Stimulated activated CD4-positive, alpha-beta T cell treated with anti-CD3 and anti-CD28 coated beads, Interleukin-4, amount 100 ng/mL, for 1 hour (primary cell): ENCODE measurements at places on chromosomes 1 and 21.

DNA sequence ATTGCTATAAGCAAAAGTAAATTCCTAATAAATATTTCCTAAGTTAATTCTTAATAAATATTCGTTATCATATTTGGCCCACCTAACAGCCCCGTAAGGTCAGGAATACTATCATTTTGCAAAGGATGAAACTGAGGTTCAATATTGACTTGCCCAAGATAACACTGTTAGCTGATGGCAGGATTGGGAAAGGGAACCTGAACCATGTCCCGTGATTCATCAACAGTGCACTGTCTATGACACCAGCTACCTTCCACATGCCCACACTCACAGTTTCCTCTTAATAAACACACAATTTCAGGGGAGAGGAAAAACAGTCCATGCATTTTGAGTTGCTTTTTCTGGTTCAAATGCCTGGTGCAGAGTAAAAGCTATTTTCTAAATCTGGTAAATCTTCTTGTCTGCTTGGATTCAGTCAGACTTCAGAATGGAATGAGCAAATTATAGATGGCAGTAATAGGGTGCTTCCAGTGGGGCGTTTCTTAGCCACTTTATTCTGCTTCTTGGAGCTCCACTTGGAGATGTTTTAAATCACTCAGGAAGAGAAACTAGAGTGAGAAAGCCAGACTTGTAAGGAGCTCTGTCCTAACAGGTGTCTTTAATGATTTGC is 354.6 kb downstream of the PDE4B start:
- DNase-seq, result no peak

DNA sequence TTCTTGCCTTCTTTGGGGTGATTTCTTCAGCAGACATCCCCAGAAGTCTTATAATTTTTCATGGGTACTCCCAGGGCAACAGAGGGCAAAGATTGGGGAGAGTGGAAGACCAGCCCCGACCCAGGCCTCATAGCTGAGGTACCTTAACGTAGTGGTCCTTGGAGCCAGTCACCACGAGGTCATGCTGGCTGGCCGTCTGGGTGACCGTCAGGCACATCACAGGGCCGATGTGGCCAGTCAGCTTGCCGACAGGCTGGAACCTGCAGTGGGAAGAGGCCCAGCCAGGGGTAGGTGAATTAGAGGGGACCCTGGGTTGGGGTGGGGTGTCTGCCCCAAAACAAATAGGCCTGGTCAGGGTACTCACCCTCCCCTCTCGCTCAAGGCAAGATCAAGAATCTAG is 46.9 kb downstream of the KIF21B start:
- DNase-seq, result no peak

- DNase-seq, result peak; percentile 62
Observed at GRCh38 chr1:244450597-244451538, 841 bp downstream of the ADSS2 start.

DNA sequence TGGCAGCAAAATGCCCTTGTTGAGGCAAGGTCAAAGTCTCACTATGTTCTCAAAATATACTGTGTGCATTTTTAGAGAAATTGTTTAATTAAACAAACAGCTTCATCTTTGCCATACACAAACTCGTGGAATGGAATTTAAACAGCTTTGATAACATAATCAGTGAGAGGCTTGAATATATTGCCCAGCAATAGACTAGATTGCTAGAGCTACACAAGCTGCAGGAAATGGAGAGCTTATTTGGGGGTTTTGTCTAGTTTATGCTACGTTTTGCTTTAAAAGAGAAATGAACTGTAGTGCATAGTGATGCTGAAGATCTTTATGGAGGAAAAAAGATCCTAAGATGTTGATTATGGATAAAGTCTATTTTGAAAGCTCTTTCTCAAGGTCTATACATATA is 166.8 kb upstream of the HMCN1 start:
- no peak for DNase-seq

DNA sequence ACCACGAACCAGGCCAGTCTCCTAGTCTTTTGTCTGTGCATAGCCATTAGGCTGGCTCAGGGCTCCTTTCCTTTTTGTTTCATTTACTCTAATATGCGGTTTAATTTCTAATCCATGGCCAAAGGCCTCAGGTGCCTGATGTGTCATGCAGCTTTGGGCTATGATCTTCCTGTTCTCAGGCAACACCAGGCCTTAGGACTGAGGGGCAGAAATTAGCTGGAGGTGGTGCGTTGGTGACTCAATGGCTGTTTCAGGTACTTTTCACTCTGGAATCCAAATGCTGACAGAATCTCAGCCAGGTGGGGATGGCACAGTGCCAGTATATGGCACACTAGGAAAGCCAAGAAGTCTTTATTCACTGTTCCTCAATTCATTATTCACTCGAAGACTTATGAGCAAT is 105.3 kb downstream of the CACNA1E start:
- no peak for DNase-seq

DNA sequence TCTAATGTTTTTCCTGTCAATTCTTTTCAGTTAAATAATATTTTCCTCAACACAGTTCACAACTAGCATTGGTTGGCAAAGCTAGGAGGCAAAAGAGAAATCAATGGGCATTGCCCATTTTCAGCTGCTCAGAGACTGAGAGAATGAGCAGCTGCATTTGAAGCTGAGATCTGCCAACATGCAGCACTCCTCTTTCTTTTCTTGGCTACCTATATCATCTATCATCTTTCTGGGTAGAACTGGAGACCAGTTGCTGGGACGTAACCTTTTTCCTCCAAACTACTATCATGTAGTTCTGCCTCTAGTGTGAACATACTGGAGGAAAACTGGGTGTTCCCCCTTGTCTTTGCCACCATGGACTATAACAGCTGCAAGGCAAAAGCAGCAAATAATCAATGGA is 22.9 kb downstream of the CHODL start:
- DNase-seq, result no peak

DNA sequence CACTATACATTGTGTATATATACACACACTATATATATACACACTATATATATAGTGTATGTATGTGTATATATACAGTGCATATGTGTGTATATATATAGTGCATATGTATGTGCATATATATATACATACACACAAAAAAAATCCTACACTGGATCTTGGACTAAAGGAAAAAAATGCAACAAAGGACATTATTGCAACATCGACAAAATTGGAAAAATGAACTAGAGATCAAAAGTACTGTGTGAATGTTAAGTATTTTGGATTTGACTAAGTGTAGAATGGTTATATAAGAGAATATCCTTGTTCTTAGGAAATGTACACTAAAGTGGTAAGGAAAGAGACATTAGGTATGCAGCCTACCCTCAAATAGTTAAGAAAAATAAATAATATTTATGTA is 36.5 kb downstream of the SMYD3 start:
- no peak for DNase-seq

DNA sequence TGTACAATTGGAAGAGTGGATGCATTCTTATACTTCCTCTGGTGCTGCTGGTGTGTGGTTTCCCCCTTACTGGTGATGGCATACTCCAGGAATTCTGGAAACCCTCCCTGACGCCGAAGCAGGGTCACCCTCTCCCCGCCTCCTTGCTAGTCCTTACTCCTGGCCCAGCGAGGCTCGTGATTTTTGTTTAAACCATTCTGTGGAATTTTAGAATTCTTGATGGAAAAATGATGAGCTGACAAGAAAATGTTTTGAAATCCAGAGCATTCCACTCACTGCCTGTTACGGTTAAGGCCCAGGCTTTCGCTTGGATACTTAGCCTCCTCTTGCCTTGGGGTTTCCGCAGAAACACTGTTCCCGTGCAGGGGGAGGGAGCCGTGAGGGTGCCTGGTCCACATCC is 41.1 kb downstream of the IL6R start:
- DNase-seq, result no peak

- DNase-seq, result peak; percentile 32
Observed at GRCh38 chr1:180155182-180155682, 563 bp downstream of the QSOX1 start.

GRCh38 chr1:38858833-38859560 is 575 bp downstream of the RRAGC start:
- peak; percentile 54 for DNase-seq

- no peak for DNase-seq
Observed at GRCh38 chr1:172442843-172443565, 865 bp downstream of the PIGC start.

DNA sequence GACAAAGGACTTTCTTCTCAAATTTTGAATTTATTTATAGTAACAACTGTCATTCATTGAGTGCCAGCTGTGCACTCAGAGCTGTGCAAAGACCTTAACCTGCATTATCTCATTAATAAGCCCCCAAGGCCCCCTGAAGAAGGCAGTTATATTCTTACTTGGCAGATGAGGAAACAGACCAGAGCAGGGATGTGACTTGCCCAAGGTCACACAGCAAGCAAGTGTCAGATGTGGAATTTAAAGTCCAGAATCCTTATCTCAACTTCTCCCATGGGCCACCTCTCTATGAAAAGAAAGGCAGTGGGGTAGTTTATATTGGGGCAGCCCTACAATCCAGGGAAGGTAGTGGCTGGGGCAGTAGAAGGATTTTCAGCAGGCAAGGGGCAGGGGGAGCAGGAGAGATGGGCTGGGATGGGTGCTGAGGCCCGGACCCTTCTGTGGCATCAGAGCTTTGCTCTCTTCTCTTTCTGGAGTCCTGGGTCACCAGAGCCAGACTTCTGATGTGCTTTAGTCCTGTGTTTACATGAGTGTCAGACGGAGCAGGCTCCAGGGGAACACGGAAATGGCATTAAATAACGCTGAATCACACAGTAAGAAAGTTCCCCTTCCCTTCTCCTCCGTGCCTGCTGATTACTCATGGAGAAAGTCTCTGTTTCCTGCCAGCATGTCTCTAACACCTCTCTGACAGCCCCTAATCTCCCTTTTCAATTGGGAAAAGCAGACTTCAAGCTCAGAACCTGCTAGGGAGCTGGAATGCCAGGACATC is 39.5 kb downstream of the EPHB2 start:
- no peak for DNase-seq

DNA sequence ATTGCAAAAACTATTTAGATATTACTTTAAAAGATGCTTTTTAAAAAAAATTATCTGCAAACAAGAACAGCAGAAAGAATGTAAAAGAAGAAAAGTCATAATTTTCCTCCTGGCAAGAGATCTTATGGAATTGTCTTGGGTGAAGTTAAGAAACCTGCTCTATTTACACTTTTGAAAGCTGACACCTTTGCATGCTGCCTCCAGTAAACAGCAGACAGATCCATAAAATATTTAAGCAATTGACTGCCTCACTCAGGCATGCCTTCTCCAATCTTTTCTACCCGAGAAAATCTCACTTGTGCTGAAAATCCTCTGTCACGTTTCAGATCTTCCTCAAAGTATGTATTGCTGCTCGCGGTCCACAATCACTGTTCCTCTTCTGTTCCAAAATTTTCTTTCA is 107.9 kb upstream of the ZP4 start:
- no peak for DNase-seq

- peak; percentile 76 for DNase-seq
Observed at GRCh38 chr1:204763773-204764427, 78.4 kb upstream of the LRRN2 start.

GRCh38 chr21:37869661-37870060 is 46.6 kb downstream of the KCNJ6 start:
- no peak for DNase-seq

- no peak for DNase-seq
Observed at GRCh38 chr1:87980494-87980893, 651.8 kb downstream of the LMO4 start.

DNA sequence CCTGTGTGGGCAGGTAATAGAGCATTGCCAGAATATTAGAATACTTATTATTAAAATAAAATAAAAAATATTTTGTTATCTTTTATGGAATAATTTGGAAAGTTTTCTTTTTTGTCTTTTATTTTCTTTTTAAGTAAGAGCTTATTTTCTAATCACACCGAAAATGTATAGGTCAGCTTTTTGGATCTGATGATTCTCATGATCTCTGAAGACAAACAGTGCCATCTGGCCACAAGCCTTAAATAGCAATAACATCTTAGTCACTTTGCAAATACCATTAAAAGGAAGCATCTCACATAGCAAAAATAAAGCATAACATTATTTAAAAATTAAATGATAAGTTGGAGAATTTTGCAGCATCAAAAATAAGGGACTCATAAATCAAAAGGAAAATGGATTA is 213.8 kb downstream of the PLA2G4A start:
- no peak for DNase-seq

- no peak for DNase-seq
Observed at GRCh38 chr1:111140680-111140967, 601 bp downstream of the CEPT1 start.

- DNase-seq, result no peak
Observed at GRCh38 chr1:47003896-47004403, 19.5 kb upstream of the CYP4X1 start.

DNA sequence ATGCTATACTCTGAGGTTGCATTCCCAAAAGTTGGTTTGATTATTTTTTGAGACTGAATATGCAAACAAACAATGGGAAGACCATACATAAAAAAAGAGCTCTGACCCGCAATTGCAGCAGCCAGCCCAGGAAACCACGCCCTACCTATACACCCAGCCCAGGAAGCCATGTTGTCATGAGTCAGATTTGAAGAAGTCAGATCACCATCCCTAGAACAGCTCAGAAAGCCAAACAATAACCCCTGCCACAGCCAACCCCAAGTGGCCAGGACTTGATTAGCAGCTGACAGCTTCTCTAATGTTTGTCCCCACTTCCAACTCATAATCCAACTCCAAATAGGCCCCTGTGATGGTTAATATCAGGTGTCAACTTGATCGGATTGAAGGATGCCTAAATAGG is 621.9 kb downstream of the NPHP4 start:
- DNase-seq, result no peak

- DNase-seq, result no peak
Observed at GRCh38 chr1:17098446-17099317, 20.6 kb downstream of the PADI2 start.

DNA sequence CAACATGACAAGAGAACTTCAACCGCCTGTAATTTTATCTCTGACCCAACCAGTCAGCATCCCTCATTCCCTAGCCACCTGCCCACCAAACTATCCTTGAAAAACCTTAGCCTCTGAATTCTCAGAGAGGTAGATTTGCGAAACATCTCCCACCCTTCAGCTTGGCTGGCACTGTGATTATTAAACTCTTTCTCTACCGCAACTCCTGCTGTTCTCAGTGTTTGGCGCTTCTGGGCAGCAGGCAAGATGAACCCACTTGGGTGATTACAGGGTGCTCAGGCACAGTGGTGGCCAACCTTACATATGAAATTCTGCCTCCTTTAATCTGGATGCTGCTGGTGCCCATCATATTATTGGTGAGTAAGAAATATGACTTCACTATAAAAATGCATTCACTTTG is 22.1 kb downstream of the CCDC190 start:
- DNase-seq, result no peak

DNA sequence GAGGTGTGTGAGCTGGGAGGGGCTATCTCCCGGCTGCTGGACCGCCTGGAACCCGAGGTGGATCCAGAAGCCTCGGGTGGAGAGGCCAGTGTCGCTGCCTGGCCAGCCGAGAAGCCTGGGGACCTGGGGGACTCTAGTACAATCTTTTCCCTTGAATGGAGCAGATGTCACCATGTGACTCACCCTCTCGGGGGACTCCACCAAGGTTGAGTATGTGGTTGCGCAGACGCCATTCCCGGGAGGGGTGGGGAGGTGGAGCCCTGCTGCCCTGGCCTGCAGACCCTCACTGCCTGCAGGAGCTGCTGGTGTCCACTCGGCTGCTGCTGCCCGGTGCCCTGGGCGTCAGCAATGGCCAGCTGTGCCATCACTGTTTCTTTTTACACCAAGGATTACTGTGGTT is 40.3 kb downstream of the TP73 start:
- no peak for DNase-seq

- no peak for DNase-seq
Observed at GRCh38 chr1:169928438-169929209, 34.9 kb upstream of the SCYL3 start.

GRCh38 chr1:176193663-176194062 is 13.4 kb downstream of the COP1 start:
- DNase-seq, result no peak
